CD4-positive, alpha-beta T cell treated with Interleukin-1 beta for 1 hour (primary cell): ENCODE measurements at places on chromosomes 16 and 17.

DNA sequence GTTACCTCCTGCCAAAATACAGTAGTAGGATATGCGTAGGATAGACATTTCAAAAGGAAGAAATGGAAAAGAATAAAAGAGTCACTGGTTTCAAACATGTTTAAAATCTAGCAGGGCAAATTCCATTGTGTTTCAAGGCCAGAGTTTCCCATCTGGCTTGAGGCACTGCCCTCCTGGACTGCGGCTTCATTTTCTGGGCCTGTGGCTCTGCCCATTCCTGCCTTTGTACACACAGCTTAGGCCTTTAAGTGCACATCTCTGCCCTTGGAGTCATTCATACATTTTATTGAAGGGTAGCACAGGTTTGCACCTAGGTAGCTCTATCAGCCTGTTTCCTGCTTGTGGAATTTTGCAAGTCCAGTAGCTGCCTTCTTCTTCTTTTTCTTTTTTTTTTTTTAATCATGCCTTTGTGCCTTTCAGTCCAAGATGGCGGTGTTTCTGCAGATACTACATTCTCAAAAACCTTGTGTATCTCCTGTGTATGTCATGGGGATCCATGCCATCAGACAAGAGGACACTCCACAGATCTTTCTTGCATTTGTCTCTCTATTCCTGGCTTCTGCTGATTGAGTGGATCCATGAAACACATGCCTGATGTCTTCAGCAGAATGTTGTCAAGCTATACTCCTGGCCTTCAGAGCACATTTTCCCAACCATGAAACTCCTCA lies 282.9 kb downstream of the BCAS3 start:
- no peak for DNase-seq

DNA sequence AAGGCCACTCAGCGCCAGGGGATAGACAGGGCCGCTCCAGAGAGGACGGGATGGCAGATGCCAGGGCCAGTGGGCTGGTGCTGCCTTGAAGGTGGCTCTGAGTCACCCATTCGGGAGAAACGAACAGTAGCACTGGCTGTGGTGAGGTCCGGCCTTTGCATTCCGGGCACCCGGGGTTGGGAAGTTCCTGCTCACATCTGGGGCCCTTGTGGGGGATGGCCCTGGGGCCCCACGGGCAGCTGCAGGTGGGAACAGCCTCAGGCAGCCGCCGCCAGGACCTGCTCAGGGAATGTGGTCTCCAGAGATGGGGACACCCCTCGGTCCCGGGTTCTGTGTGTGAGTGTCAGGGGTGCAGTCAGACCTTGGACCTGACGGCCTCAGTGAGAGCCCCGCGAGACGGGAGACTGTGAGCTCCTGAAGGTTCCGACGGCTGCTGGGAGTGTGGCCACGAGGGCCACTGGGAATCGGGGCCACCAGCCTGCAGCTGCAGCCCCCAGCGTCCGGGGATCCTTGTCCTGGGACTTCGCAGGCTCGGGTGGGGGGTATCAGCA lies 1.4 kb downstream of the CBFA2T3 start:
- no peak for DNase-seq

- DNase-seq, result no peak
Observed at GRCh38 chr16:86067516-86067915, 168.6 kb downstream of the IRF8 start.

GRCh38 chr17:60371818-60372510 lies 20.0 kb downstream of the USP32 start:
- no peak for DNase-seq

- DNase-seq, result no peak
Observed at GRCh38 chr16:57493767-57494166, 7.5 kb upstream of the DOK4 start.

DNA sequence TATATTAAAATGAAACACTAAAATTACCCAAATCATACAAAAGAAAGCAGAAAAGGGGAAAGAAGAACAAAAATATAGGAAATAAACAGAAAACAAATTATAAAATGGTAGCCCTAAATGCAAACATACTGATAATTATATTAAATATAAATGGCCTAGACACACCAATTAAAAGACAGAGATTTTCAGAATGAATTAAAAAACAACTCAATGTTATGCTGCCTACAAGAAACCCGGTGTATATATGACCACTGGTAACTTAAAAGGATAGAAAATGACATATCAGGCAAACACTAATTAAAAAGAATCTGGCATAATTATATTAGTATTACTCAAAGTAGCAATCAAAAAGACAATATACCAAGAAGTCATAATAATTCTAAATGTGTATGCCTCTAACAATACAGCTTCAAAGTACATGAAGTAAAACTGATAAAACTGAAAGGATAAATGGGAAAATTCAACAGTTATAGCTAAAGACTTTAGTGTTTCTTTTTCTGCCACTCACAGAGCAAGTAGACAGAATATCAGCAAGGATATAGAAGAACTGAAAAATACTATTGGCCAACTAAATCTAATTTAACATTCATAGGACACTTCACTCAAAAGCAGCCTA lies 7.5 kb upstream of the FAM20A start:
- no peak for DNase-seq

DNA sequence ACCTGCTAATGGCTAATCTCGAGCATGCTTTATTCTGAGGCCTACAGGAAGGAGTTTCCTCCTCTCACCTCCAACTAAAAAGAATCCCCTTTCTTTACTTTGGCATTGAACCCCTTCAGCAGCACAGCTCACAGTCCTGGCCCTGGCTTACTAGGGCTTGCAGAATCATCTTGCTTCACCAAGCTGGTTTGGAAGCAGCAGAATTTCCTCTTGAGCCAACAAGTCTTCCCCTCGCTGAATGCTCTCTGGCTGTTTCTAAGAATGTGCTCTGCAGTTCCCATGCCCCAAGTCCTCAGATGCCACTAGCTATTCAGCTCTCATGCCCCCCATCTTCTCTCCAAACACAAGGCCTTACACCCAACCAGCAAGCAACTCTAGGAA lies 271.2 kb downstream of the NTN1 start:
- DNase-seq, result no peak

- no peak for DNase-seq
Observed at GRCh38 chr17:81845881-81846742, 11.3 kb upstream of the PPP1R27 start.

DNA sequence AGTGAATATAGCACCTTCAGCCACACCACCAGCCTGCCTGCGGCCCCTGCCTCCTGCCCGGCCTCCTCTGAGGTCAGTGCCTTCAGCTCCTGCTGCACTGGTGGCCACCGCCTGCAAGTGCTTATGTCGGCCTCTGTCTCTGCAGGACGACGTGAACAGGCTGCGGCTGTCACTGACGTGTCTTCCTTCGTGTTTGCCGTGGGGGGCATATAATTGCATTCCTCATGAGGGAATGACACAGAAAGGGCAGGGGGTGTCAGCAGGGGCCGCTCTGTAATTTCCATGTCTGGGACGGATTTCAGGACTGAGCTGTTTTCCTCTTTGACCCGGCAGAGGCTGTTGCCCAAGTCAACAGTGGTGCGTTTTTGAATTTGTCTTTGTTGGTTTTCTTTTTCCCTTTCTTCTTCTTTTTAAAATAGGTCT lies 28.5 kb downstream of the CMIP start:
- no peak for DNase-seq

DNA sequence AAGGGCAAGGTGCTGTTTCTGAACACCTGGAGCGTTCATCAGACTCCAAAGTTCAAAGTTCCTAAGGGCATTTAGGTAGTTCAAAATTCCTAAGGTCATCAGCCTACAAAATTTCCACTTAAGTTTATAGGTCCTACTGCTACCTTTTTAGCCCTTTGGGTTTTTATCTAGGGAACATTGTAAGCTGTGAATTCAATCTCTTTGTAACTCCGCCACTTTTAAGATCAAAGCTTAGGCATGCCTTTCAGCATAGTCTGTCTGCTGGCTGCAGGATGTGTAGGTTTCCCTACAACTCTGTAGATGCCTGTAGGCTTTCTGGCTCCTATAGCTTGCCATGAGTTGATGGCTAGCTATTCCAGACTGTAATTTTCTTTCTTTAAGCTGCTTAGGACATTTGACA lies 291.6 kb downstream of the MAP2K6 start:
- DNase-seq, result no peak

- no peak for DNase-seq
Observed at GRCh38 chr17:66711401-66711800, 123.5 kb upstream of the CACNG5 start.

- no peak for DNase-seq
Observed at GRCh38 chr16:12434567-12434966, 369.1 kb downstream of the CPPED1 start.

DNA sequence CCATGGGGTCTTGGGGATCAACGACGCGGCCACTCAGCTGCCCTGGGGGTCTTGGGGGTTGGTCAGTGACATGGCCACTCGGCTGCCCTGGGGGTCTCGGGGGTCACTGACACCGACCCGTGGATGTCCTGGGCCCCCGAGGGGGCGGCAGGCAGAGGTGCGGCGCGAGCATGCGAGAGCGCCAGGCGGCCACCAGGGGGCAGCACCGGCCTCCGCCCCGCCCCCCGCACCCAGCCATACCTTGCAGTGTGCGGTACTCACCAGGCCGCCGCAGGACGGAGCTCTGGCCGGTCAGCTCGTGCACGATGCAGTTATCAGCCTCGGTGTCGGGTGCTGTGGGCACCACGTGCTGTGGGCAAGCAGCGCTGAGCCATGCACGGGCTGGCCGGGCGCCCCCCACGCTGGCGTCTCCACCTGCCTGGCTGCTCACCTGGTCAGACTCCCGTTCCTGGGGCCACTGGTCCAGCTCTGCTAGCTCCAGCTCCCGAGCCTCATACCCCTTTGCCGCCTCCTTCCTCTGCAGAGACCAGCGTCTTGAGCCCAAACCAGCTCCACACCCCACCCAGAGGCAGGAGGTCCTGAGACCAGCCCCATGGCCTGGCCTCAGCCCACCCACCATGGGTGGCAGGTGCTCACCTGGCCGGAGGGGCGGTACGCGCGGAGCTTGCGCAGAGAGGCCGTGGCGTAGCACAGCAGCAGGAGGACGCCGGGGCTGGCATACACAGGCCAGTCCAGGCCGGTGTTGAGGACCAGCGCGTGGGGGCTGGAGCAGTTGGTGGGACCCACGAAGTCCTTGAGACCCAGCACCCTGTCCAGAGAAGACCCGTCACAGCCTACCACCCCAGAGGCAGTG lies 31.2 kb downstream of the CTU2 start:
- peak; percentile 86 for DNase-seq

- DNase-seq, result no peak
Observed at GRCh38 chr17:56594320-56595107, 1.0 kb downstream of the NOG start.

- DNase-seq, result peak; percentile 45
Observed at GRCh38 chr17:55601874-55602364, 90.7 kb upstream of the SMIM36 start.

- peak; percentile 81 for DNase-seq
Observed at GRCh38 chr16:57667526-57668262, 412 bp upstream of the ADGRG3 start.

DNA sequence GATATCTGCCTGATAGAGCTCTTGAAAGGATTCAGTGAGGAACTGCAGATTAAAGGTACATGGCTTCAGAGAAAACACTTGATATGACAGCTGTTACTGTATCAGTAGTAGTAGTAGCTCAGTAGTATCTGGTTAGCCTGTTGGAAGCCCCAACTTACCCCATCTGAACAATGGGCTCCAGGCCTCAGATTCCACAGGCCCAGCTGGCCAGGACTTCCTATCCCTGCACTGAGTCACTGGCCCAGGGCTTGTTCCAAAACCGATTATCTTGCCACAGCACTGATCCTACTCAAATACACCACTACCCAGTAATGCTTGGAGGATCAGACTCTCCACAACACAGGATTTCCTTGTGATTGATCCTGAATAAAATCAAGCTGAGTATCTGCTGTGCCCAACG lies 32.6 kb downstream of the DCUN1D3 start:
- no peak for DNase-seq

GRCh38 chr16:3957344-3957980 lies 76.9 kb upstream of the CREBBP start:
- DNase-seq, result no peak

GRCh38 chr16:50678531-50678930 lies 2.6 kb downstream of the SNX20 start:
- DNase-seq, result no peak

GRCh38 chr17:62067165-62068145 lies 2.4 kb upstream of the MED13 start:
- no peak for DNase-seq
